ENCODE measurements at places on chromosomes 6 and 20.

- no peak for DNase-seq
These were observed 157.5 kb downstream of the ADGRG6 start for GRCh38 chr6:142459271-142459670.

GRCh38 chr6:40194447-40195170, 260.3 kb upstream of the MOCS1 start:
- no peak for DNase-seq

- DNase-seq, result no peak
These were observed 4.2 kb upstream of the FBXO30 start for GRCh38 chr6:145818796-145819195.

- no peak for DNase-seq
These were observed 478.8 kb upstream of the HSF2 start for GRCh38 chr6:121920616-121921015.

- no peak for DNase-seq
These were observed 10.6 kb downstream of the RBM39 start for GRCh38 chr20:35731469-35731788.

GRCh38 chr6:133441491-133441890, 200.3 kb downstream of the EYA4 start:
- no peak for DNase-seq

GRCh38 chr20:62761759-62762131, 34.5 kb upstream of the MRGBP start:
- no peak for DNase-seq

DNA sequence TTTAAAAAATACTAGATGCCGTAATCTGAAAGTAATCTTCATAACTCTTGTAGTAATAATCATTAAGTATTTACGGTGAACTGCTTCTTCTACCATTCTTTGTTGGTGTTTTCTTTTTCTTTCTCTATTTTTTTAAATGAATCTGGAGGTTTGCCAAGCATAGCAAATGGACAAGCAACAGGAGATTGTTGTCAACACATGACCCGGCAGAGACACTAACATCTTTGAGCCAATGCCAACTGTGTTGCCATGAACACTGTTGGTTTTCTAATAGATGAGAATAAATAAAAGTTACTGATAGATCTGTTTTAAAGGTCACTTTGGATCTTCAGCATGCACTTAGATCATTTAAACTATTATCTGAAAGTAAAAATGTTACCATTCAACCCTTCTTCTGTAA, 523.6 kb upstream of the EYS start:
- no peak for DNase-seq

- peak; percentile 27 for DNase-seq
These were observed 130.5 kb upstream of the DTNBP1 start for GRCh38 chr6:15793288-15793687.

- no peak for DNase-seq
These were observed 360 bp downstream of the ANKRD60 start for GRCh38 chr20:58228103-58228483.

DNA sequence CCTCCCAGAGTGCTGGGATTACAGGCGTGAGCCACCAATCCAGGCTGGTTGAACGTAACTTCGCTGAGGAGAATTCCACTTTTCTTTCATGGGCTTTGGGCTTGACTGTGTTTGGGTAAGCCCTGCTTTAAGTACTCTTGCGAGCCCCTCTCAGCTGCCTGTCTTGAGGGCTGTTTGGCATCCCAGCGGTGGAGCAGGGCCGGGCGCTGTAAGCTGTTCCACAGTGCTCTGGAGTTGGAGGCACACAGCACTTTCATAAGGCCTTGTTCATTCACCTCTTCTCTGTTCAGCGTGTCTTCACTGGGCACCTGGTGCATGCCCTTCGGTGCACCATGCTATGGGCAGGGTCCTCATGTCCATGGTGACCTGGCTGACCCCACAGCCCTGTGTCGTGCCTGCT, 21.6 kb downstream of the PNLDC1 start:
- no peak for DNase-seq

DNA sequence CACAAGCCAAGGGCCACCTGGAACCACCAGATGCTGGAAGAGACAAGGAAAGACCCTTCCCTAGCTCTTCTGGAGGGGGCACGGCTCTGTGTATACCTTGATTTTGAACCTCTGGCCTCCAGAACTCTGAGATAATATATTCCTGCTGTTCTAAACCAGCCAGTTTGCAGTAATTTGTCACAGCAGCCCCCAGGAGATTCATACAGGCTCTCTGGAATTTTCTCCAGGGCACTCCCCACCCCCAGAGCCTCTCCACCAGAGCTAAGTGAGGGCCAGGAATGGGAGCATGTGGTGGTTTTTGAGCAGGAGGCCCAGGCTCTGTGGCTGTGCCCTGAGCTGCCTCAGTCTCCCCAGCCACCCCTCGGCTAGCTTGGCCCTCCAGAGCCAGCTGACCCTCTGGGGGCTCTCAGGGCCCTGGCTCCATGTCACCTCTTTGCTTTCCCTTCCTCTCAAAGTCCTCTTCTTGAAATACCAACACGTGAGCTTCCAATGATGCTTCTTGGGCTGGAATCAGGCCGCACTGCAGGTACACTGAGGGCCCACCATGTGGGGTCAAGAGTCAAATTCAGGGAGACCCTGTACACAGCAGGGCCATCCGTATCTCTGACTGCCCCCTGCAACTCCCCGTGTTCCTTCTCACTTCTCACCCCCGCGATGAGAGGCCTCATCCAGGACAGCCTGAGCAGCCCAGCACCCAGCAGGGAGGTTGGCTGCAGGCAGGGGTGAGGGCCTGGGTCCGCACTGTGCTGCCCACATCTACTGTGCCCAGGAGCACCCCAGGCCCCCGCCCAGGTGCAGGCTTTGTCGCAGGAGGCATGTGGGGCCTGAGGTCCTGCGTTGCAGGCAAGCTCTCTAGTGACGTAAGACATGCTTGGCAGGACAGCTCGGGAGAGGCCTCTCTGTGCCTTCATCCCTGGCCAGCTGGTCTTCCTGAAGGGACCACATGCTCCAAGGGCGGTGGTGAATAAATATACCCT, 155.5 kb downstream of the ANKRD60 start:
- DNase-seq, result no peak

DNA sequence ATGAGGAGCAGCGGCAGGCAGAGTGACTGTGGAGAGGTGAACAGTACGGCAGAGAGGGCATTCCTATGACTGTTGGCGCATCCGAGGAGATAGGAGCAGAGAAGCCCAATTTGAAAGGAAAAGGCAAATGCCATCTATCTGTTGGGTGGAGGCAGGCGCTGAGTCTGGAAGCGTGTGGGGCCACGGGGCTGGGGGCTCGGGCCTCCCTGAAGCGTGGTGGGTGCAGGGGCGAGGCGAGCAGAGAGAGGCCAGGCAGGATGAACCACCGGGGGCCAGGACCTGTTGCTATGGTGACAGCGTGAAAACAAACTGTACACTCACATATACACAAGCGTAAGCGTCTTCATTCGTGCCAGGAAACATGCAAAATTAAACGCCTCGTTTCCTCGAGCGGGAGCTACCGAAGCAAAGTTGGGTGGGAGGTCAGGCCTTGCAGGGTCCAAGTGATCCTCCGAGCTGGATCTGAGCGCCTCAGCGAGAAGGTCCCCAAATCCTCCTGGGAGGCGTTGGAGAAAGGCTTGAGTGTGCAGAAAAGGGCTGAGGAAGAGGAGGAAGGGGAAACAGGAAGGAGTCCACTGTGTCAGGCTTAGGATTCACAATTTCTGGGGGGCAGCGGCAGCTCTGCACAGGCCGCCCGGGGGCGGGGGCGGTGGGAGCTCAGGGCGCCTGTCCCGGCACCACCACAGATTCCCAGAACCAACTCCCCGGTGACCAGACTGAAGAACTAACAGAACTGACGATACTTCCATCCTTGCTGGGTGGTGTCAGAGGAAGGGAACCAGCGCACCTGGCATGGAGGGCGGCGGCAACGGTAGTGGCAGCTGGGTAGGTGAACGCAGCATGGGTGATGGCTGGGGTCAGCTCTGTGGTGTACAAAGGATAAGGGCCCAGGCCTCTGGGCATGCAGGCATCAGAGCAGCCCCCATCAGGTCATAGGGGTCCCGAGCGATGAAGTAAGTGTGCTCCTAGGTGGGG, 68.2 kb downstream of the KHDC1L start:
- DNase-seq, result no peak

DNA sequence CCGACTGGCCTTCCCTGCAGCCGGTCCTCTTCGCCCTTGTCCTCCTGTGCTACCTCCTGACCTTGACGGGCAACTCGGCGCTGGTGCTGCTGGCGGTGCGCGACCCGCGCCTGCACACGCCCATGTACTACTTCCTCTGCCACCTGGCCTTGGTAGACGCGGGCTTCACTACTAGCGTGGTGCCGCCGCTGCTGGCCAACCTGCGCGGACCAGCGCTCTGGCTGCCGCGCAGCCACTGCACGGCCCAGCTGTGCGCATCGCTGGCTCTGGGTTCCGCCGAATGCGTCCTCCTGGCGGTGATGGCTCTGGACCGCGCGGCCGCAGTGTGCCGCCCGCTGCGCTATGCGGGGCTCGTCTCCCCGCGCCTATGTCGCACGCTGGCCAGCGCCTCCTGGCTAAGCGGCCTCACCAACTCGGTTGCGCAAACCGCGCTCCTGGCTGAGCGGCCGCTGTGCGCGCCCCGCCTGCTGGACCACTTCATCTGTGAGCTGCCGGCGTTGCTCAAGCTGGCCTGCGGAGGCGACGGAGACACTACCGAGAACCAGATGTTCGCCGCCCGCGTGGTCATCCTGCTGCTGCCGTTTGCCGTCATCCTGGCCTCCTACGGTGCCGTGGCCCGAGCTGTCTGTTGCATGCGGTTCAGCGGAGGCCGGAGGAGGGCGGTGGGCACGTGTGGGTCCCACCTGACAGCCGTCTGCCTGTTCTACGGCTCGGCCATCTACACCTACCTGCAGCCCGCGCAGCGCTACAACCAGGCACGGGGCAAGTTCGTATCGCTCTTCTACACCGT, 6.1 kb downstream of the UBD start:
- DNase-seq, result no peak

DNA sequence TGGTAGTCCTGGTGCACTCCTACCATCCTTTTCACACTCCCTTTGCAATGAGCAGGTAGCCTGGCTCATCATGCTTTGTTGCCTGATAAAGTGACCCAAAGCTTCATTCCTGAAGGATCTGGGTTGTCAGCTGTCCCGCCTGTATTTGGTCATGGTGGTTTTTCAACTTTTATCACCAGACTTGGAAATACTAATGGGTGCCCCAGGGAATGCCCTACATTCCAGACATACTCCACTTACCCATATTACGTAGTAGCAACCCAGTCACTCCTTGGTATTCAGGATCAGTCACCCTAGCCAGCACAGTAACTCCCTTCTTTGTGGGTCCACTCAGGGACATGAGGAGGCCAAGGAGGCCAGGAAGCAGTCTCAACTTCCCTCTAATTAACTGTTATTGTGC, 199.2 kb downstream of the MAFB start:
- DNase-seq, result no peak

DNA sequence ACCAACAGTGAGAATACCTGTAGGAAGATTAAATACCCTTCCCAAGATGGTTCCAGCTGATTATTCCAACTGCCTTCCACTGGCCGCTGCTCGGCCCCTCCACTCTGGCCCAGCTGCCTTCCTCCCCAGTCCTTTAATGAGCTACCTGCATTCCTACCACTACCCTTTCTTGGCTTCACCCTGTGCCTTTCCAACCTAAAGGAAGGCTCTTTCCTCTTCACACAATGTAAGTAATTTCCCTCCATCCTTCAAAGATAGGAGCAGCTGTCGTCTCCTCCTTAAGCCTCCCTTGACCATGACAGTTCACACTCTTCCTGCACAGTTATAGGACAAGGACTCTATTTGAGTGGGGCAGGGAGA, 16.2 kb upstream of the SNX9 start:
- no peak for DNase-seq

GRCh38 chr6:84449220-84449619, 221.8 kb upstream of the CEP162 start:
- no peak for DNase-seq

DNA sequence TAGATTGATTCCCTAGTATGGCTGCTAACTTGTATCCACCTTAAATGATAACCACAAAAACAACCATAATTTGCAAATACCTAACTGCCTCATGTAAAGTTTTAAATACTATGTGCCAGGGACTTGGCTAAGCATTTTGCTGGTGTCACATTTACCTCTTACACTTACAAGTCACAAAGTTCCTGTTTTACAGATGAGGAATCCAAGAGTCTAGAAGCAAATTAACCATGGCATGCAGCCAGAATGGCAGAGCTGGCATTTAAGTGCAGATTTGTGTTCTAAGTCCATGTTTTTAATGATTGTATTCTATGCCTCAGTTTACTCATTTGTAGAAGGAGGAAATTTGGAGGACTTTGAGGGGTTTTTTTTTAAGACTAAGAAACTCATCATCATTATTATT, 696.7 kb downstream of the PTPRT start:
- no peak for DNase-seq

DNA sequence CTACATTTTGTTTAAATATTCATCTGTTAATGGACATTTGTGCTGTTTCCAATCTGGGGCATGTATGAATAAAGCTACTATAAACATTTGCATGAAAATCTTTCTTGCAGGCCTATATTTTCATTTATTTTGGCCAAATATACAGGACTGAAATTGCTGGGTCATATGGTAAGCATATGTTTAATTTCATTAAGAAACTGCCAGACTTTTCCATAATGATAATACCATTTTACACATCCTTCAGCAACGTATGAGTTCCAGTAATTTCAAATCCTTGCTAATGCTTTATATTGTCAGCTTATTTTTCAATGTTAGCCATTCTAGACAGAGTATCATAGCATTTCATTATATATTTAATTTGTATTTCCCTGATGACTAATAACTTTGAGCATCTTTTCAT, 51.0 kb downstream of the GPR6 start:
- no peak for DNase-seq

DNA sequence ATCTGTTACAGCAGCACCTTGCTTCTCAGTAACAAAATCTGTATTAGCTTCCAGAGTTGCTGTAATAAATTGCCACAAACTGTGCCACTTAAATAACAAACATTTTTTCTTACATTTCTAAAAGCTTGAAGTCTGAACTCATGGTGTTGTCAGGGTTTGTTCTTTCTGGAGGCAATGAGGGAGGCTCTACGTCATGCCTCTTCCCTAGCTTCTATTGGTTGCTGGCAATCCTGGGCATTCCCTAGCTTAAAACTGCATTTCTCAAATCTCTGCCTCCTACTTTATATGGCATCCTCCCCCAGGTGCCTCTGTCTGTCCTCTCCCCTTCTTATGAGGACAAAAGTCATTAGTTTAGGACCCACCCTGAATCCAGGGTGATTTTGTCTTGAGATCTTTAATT, 41.6 kb upstream of the TMEM244 start:
- no peak for DNase-seq

- no peak for DNase-seq
These were observed 10.2 kb downstream of the HDAC2 start for GRCh38 chr6:113960795-113961194.

- no peak for DNase-seq
These were observed 12.9 kb downstream of the THBS2 start for GRCh38 chr6:169240591-169241390.

DNA sequence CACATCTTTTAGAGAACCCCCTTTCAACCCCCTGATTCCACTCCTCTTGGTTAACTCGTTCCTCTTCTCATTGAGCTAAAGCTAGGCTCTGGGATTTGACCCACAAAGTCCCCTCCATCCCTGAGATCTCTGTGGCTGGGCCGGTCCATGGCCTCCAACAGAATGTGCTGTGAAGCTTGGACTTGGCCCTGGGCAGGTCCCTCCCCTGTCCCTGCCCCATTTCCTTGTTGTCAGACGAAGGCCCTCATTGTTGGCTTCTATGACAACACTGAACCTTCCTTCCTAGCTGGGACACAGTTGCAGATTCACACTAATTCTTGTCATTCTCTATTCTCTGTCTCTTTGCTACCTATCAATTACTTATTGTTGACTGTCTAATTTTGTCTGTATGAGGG, 156.1 kb downstream of the SYCP2 start:
- DNase-seq, result no peak

- no peak for DNase-seq
These were observed 26.2 kb upstream of the GATA5 start for GRCh38 chr20:62501801-62502495.

- DNase-seq, result no peak
These were observed 25.4 kb downstream of the FKBP1A start for GRCh38 chr20:1367479-1367878.
